H4 (cell line): ENCODE measurements at places on chromosomes 7 and 10. TPM values are rescaled to one million over a fixed set of nuclear protein-coding genes. Genes with fewer than 3 reads are reported as not detected.
A peak's percentile ranks its signal among the peaks of the same experiment; 100 is the strongest.

DNA sequence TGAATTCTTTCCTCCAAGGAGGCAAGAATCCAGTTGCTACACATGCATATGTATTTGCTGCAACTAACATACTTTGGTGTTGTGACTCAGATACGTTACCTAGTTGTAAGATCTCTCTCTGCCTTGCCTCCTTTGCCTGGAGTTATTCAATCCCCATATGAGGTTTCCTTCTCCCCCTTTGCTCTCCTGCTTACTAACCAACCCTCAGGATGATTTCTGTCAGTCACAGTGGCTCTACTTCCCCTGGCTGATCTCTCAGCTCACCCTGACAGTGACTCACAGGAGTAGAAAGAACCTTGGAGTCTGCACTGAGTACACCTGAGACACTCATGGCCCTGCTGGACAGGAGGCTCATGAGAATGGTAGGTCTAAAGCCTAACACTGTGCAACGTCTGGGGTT is 92.0 kb downstream of the TMEM106B start:
- no peak for DNase-seq

PPP1R17 gene
- total RNA-seq: not detected in 2 replicates

DNA sequence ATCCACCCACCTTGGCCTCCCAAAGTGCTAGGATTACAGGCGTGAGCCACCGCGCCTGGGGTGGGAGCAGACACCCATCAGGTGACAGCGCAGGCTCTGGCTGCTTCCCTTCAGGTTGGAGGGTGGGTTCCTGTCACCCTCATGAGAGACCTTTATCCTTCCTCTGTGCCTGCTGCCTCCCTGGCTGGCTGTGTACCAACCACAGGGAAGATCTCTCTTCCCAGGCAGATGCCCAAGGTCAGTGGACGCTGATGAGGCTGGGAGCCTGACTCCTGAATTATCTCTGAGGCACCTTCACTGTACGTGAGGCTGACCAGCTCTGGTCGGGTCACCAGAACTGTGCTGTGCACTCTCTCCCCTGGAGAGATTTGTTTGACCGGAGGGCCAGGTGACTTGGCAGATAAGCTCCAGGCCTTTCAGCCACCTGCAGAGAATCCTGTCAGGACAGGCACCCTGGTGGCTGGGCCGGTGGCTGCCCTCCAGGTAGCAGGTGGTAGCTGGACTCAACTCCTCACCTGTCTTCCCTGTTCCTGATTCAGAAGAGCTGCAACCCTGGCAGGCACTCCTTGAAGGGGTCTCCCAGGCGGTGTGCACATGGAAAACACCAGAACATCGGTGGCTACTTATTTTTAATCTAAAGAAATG is 251.9 kb downstream of the GLRX3 start:
- no peak for DNase-seq

PRLHR gene
- total RNA-seq: not detected in 2 replicates

DNA sequence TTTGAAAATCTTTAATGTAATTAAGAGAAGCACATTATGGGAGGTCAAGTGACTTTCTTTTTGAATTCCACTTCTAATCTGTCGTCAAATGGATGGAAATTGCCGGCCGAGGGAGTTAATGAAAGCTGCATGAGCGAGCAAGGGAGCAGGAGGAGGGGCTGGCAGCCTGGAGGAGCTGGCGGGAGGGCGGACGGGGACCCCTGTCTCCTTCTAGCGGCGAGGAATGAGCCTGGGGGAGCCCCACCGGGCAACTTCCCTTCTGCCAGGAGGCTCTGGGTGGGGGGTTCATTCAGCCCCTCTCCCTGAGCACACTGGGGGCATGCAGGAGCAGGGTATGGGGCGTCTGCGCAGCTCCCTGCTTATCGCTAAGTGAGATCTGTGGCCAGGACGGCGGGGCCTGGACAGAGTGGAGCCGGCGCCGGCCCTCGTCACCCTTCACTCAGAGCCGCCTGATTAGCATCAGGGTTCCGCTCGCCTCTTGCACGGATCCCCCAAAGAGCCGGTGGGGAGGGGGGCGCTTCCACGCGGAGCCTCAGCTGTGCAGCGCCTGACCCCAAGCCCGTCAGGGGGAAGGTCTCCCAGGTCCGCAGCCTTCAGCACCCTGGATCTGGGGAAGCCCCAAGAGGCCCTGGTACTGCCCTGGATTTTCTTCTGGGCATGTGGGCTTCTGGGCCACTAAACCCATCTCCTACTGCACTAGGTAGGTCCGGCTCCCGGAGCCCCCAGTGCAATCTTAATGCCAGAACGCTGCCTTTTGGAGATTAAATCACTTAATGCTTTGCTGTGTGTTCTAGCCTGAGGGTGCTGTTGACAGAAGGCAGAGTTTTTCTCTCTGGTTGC is 680.8 kb downstream of the LRMDA start:
- DNase-seq: no peak

DNA sequence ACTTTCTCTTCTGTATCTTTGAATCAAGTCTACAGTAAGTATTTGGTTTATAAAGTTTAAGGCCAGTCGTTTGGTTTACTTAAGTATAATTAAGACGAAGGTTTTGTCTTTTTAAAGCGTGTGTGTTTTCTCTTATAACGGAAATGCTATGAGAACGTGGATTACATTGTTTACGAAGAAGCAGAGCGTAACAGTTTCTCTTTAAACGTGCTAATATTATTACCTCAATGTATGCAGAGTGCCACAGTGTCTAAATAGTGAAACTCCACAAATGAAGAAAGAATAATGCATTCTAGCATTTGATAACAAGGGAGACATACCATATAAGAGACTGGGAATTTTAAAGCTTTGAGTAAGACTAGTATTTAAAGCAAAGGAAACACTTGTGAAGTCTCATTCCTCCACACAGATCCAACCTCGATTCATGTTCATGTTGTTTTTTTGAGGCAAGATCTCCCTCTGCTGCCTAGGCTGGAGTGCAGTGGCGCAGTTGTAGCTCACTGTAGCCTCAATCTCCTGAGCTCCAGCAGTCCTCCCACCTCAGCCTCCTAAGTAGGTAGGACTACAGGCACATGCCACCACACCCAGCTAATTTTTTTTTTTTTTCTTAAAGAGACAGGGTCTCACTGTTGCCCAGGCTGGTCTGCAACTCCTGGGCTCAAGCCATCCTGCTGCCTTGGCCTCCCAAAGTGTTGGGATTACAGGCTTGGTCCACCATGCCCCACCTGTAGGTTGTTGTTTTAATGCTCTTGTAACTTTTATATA is 75.1 kb downstream of the ANKRD61 start:
- DNase-seq: peak; percentile 61

GRCh38 chr7:35694161-35694783 is 663 bp downstream of the HERPUD2 start:
- DNase-seq: no peak

MAT1A gene
- total RNA-seq: 1.2 and 1.7 TPM in 2 replicates

GRCh38 chr10:122647383-122647968 is 52.2 kb downstream of the C10orf120 start:
- DNase-seq: no peak

DNA sequence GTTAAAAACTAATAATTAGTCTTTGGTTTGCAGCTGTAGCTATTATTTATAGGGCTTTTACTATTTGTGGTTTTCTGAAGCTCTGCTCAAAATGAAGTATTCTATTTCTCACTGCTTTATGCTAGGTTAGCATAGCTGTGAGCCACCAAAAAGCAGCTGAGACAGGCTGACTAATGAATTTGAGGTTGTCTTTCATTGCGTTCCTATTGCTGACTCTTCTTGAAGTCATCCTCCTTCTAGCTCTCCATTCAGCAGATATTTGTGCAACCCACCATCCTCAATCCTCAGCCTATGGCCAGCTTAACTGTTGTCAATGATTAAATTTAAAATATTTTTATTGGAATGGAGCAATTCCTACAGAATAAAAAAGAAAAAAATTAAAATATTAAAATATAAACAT is 2.1 kb upstream of the RALA start:
- DNase-seq: no peak

GRCh38 chr10:70169649-70170364 is 507 bp downstream of the SAR1A start:
- no peak for DNase-seq

- DNase-seq: no peak
Measured at GRCh38 chr10:113442336-113442735, 110.5 kb upstream of the HABP2 start.

- DNase-seq: no peak
Measured at GRCh38 chr7:37212051-37212450, 236.6 kb downstream of the ELMO1 start.

GRCh38 chr7:141333459-141333858 is 217.8 kb upstream of the AGK start:
- DNase-seq: no peak

DNA sequence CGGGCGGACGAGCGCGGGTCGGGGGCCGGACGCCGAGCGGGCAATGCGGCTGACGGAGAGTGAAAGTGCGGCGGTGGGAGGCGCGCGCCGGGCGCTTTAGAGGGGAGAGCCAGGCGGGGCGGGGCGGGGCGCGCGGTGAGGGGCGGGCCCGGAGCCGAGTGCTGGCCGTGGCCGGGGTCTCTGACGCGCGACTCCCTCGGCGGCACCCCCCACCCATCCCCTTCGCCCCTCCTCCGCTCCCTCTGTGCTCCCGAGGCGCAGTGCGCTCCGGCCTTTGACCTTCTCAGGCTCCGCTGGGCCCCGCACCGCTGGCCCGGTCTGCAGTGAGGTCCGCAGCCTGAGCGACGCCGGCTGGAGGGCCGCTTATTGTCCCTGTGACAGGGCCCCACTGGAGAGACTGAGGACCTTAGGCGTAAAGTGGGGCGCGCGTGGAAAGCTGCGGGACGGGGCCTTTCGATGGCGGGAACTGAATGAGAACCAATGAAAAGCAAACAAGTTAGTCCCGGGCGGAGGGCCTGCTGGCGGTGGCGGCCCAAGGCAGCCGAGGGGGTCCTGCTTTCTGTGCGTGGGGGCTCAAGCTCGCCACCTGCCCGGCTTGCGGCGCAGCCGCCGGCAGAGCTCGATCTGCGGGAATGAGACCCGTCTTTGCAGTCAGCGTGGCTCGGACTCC is at the start of gene CXCL12:
CXCL12 (minus strand) TSS at position 72 of the 670 bp plus-strand sequence. CDS start 92 bp downstream, outside the sequence.
- no peak for DNase-seq
